ENCODE measurements at places on chromosomes 6 and 20.

DNA sequence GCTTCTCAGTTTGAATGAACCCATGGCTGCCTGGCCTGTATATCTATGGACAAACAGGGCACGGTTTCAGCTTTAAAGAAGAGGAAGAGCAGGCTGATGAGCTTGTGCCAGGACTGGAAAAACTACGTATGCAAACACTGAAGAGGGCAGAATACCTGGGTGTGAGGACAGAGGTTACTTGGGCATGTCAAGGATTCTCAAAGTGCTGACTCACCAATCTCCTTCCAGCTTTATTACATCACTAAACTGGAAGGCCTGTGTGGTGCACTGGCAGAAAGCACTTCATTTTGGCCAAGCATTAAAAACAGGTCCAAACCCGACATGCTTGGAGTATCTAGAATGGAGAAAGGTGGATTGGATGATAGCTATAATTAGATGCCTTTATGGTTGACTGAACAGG, 95.2 kb downstream of the GMPR start:
- no peak for DNase-seq

DNA sequence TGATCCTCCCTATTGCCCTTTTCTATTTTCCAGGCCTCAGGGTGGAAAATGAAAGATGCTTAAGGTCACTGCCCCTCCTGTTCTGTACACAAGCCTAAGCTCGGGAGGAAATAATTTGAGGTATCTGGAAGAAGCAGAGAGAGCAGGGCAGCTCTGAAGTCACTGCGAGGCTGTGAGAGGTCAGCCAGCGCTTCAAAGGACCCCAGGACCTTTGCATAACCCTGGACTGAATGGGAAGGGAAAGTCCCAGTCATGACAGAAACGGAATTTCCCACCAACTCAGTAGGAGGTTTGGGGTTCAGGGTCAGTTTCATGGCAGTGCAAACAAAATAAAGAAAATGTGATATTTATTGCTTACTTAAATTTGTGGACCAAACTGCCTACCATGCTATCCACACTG, 58.1 kb downstream of the LRFN2 start:
- no peak for DNase-seq

DNA sequence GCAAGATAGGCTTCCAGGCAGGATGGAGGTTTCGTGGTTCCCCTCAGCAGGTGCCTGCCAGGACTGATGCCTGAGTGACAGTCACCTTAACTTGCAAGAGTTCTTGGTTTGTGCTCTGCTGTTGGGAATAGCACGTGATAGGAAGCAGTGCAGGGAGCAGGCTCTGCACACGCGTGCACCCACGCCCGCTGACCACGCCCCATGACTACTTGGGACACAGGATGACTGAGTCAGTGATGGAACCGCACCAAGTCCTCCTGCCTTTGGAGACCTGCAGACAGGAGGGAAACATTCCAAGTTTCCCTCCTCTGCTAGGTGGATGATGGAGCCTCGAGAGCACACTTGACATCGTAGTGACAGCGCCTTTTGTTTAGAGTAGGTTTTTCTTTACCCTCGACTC, 164.2 kb downstream of the DTNBP1 start:
- DNase-seq: no peak

- peak; percentile 75 for DNase-seq
These were observed 37.9 kb upstream of the SLC23A2 start for GRCh38 chr20:5039255-5039657.

DNA sequence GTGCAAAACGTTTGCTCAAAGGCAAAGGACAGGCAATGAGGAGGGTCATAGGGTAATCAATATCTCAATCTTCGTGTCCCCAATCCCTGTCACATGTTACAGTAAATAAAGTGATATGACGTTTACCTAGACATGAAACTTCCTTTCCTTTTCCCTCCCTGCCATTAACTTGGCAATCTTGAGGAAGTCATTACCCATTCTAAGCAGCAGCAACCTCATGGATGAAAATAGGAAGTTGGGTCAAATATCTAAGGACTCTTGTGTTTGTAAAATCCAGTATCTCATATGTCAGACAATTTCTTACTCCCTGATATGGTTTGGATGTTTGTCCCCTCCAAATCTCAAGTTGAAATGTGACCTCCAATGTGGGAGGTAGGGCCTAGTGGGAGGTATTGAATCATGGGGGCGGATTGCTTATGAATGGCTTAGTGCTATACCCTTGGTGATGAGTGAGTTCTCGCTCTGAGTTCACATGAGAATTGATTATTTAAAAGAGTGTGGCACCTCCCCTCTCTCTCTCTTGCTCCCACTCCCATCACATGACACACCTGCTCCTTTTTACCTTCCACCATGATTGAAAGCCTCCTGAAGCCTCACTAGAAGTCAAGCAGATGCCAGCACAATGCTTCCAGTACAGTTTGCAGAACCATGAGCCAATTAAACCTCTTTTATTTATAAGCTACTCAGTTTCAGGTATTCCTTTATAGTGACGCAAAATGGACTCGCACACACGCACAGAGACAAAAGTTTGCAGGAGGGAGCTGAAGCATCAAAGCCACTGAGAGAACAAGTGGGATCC, 545.9 kb upstream of the JARID2 start:
- no peak for DNase-seq

DNA sequence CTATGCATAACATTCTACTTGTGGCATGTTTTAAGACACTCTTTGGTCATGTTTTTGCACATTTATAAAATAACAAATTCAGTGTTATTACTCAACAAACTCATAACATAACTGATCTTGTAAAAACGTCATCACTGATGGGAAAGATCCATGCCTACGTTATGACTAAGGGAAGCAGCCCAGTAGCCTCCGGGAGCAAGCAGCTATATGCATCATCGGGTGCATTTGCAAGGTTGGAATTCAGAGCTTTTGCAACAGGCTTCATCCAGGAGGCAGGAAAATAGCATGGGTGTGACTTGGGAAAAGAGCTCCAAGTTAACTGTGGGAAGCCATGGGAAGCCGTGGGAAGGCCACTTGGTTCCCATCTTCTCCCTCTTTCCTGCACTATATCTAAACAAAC, 271.6 kb upstream of the SGK1 start:
- no peak for DNase-seq

DNA sequence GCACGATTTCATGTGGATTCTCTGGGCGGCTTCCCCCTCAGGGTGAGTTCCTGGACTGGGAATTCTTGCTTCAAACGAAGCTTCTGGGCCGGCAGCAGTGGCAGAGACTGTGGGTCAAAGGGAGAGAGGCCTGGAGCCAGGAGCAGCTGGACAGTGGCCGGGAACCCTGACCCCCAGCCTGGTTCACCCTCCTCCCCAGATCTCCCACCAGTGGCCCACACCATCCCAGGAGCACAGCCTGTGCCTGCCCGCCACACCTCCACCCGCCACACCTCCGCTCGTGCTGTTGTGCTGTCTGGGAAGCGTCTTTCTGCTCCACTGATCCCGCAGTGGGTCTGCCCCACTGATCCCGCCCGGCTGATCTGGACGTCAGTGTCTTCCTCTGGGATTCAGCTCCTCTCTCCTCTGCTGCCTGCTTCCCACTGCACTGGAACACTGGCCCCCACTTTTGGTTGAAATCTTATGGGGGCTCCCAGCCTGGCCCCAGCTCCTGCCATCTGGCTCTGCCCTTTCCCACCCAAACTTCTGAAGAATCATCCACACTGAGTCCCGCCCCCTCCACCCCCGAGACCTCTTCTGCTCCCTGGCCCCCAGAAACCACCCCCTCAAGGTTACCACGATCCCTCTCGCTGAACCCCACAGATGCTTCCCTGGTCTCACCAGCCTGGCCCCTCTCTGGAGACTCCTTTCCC, 9.8 kb downstream of the ZBP1 start:
- DNase-seq: no peak

- no peak for DNase-seq
These were observed 49.3 kb upstream of the SCAF8 start for GRCh38 chr6:154683756-154684523.

- DNase-seq: no peak
These were observed 290.2 kb downstream of the BTBD3 start for GRCh38 chr20:12207875-12208274.

Data from T-helper 2 cell (primary cell).